ENCODE measurements at places on chromosomes 16 and 17.
A peak's percentile ranks its signal among the peaks of the same experiment; 100 is the strongest.

DNA sequence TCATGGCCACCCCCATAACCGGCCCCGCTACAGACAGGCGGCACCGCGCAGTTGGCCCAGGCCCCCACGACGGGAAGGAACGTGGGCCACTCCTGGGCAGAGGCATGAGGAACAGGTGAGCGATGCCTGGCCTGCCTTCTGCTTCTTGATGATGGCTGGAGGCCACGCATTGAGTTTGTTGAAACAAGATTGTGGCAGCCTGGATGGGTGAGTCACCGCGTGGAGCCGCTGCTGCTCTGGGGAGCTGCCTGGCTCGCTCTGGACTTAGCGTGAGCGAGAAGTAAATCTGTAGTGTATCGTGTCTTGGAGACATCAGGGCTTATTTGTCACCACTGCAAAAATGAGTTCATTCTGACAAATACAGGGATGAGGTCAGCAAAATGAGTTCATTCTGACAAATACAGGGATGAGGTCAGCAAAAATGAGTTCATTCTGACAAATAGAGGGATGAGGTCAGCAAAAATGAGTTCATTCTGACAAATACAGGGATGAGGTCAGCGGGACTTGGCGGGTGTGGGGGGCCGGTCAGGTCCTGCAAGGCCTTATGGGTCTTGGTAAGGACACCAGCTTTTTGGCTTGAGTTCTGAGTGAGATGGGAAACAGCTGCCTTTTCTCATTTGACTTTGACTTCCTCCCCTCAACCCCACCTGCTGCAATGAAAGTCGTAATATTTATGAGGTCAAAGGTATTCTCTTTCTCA lies 93.0 kb downstream of the SEC14L1 start:
- DNase-seq = peak; percentile 73

DNA sequence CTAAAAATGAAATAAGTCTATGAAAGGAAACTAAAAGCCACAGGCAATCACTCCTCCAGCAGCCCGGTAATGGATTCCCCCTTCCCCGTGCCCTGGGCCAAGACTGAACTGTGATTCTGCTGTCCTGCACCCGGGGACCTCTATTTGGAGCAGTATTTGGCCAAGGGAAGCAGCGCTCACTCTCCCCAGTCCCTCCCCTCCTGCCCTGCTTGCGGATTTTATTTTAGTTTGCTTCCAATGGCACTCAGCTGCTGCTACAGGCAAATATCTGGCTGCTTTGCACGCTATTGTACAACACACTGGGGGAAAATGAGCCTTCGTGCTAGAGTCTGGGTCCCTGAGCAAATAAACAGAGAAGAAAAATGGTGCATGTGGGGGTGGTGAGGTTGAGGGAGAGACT lies 975.7 kb upstream of the RBFOX1 start:
- DNase-seq = no peak

GRCh38 chr16:12262454-12263180 lies 286.1 kb downstream of the SNX29 start:
- peak; percentile 76 for DNase-seq

GRCh38 chr17:75810216-75810615 lies 25.6 kb downstream of the UNK start:
- DNase-seq = no peak

GRCh38 chr17:44578947-44579346 lies 21.7 kb downstream of the FZD2 start:
- DNase-seq = no peak

- no peak for DNase-seq
Measured at GRCh38 chr16:9447195-9447551, 355.7 kb downstream of the HAPSTR1 start.

DNA sequence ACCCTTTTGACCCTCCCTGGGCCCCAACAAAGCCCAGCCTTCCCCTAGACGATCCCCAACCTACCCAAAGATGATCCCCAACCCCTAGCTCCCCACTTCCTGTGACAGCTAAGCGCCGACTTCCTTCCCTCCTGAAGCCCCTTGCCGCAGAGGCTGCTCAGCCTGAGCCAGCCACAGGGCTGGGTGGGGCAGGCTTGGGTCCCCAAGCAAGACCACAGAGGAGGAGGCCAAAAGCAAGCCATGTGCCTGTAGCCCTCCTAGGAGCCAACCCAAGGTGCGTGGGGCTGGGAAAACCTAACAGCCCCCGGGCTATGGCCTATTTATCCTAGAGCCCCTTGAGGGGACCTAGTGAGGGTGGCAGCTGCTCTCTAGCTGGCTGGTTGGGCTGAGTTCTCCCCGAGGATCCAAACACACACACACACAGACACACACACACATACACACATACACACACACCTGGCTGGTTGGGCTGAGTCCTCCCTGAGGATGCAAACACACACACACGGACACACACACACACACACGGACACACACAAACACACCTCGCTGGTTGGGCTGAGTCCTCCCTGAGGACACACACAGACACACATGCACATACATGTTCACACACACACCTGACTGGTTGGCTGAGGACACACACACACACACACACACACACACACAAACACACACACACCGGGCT lies 4.8 kb downstream of the ARRB2 start:
- no peak for DNase-seq

- DNase-seq = no peak
Measured at GRCh38 chr17:29283496-29283895, 10.5 kb downstream of the NUFIP2 start.

DNA sequence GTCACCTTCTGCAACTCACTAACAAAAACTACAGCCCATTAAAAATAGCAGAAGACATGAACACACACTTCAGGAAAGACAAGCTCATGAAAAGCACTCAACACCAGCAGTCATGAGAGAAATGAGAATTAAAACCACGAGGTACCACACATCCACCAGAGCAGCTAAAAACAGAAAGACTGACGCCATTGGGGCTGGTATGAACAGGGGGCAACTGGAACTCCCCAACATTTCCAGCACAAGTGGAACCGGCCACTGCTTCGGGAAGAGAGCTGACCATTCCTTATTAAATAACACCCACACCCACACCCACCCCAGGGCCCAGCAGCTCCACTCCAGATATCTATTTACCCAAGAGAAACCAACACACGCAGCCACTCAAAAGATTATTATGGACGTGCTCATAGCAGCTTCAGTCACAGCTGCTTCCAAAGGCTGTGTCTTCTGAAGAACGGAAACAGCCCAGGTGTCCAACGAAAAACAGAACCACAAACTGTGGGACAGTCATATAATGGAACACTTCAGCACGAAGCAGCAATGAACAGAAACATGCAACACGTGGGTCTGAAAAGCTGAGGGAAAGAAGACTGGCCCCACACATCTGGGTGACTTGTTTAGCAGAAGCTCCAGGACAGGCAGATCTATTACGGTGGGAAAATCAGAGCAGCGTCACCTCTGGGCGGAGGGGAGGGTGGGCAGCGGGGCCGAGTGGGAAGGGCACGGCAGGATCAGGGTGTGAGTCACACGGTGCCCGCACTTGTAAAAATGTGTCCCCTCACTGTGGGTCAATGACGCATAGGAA lies 41.1 kb downstream of the KLHDC4 start:
- no peak for DNase-seq

- no peak for DNase-seq
Measured at GRCh38 chr17:5877948-5878347, 192.2 kb upstream of the WSCD1 start.

GRCh38 chr16:70483426-70483825 lies 29.0 kb downstream of the FCSK start:
- no peak for DNase-seq

Measured in kidney tubule cell (primary cell).